Activated CD4-positive, CD25-positive, alpha-beta regulatory T cell treated with anti-CD3 and anti-CD28 coated beads, Interleukin-2, amount 50 U/mL, for 72 hours (primary cell): ENCODE measurements at places on chromosomes 1 and 21.

DNA sequence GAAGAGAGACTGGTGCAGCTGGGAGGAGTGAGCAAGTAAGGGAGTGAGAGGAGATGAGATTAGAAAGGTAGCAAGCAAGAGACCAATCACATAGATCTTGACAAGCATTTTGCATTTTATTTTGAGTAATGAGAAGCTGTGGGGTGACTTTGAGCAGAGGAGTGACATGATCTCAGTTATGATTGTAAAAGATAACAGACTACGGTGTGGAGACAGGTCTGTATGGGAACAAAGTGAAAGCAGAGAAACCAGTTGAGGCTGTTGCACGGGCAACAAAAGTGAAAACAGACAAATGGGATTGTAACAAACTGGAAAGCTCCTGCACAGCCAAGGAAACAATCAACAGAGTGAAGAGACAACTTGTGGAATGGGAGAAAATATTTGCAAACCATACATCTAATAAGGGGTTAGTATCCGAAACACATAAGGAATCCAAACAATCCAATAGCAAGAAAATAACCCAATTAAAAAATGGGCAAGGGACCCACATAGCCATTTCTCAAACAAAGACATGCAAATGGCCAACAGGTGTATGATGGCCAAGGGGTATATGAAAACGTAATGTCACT lies 68.4 kb downstream of the SNRPE start:
- no peak for DNase-seq

DNA sequence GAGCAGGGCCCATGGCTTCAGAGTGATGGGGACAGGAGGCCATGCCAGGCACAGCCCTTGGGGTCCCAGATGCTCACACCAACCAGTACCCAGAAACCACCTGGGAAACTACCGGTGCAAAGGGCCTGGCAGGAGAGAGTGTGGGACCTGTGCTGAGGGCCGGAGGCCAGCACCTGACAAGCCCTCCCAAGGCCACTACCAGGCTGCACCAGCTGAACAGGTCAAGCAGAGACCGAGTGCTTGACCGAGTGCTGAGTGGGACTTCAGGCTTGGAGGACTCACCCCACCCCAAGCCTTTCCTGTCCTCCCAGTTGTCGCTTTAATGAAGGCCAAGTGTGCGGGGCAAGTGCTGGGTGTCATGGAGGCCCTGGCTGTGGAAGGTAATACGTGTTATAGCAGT lies 36.5 kb downstream of the SNAP47 start:
- no peak for DNase-seq

GRCh38 chr1:167185974-167186657 lies 34.6 kb upstream of the POU2F1 start:
- DNase-seq: no peak

- DNase-seq: no peak
These were observed 4.9 kb upstream of the TAGLN2 start for GRCh38 chr1:159930216-159930615.

GRCh38 chr1:211258756-211259637 lies at the start of gene RCOR3:
RCOR3 (plus strand) TSS chr1:211259366; CDS start chr1:211259561, 195 bp downstream.
- peak; percentile 88 for DNase-seq

DNA sequence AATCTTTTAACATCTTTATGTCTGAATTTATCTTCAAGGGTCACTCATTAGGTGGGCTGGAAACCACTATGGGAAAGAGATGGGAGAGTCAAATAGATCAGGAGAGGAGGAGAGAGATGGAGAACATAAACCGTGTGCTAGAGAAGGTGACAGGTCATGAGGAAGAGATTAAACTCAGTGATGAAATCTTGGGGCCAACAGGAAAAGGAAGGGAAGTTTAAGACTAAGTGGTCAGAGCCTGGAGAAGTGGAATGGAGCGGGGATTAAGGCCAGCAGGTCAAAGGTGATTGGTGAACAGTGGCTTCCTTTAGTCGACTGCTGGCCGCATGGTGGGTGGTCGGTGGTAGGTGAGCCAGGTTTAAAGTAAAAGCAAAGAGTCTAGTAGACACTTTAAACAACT lies 169.3 kb upstream of the IVNS1ABP start:
- DNase-seq: no peak

GRCh38 chr1:36349241-36349671 lies 25.8 kb upstream of the EVA1B start:
- no peak for DNase-seq

DNA sequence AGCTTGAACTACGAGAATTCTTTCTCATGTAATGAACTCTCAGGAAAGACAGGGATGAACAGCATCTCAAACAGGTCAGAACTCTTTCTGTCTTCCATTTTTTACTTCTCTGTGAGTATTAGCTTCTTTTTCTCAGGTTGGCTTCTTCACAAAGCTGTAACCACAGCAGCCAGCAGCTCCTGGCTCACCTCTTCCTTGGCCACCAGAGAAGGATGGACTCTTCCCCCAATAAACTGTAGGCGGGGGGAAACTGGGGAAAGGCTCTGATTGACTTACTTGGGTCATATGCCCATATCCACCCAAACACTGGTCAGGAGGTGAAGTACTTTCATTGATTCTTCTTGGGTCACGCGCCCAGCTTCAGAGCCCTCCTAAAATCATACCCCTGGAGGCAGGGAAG lies 14.4 kb upstream of the ENAH start:
- DNase-seq: no peak

DNA sequence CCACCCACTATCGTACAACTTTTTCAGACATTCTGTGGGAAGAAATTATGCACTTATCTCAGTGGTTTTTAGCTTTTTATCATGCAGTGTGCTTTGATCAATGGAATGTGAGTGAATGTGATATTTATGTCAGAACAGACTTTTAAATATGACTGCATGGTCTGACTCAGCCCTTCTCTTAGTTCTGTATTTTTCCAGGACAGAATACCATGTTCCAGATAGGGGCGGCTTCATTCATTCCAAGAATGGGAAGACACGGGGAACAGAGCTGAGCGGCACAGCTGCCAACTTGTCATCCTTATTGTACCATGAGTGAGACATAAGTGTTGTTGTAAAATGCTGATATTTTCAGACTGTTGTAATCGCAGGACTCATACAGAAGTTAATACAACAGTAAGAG lies 214.6 kb upstream of the NCAM2 start:
- DNase-seq: no peak

DNA sequence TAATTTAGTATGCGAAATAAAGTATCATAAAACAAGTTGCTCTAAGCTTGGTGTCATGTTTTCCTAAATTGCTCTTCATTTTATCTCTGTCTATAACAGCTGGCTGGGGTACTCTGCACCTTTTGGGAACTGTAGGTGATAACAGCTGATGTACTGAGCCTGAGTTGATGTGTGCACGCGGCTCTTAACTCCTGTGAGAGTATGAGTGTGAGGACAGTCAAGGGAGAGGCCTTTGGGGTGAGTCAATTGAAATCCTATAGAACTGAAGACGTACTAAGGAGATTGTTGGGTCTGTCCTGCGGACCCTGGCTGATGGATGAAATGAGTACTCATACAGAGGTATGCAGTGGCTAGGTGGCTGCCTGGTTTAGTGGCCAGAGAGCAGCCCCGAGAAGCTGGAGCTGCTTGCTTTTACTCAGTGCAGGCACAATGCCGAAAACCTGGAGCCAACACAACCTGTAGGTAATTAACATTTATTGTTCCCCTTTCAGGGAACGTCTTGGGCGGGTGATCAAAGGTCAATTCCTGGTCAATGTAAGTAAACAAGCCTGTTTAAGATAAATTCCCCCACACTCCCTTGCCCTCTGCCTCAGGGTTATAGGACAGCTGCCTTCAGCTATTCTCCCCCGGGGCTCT lies 188.5 kb downstream of the PRDM2 start:
- DNase-seq: no peak

DNA sequence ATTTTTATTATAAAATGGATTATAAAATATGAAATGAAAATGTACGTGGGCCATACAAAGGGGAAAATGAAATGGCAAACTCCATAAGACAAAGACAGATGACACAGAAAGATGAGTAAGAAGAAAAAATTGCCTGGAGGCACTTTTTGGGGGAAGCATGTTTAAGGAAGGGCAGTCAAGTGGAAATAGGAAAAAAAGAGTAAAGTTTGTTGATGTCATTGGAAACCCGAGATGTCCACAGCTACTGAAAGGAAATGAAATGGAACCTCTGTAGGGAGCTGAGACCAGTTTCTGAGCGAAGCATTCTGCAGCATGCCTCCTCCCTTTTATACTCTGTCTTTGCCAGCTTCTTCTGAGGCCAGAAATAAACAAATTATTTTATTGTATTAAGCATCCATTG lies 203.4 kb upstream of the UBE2U start:
- no peak for DNase-seq

DNA sequence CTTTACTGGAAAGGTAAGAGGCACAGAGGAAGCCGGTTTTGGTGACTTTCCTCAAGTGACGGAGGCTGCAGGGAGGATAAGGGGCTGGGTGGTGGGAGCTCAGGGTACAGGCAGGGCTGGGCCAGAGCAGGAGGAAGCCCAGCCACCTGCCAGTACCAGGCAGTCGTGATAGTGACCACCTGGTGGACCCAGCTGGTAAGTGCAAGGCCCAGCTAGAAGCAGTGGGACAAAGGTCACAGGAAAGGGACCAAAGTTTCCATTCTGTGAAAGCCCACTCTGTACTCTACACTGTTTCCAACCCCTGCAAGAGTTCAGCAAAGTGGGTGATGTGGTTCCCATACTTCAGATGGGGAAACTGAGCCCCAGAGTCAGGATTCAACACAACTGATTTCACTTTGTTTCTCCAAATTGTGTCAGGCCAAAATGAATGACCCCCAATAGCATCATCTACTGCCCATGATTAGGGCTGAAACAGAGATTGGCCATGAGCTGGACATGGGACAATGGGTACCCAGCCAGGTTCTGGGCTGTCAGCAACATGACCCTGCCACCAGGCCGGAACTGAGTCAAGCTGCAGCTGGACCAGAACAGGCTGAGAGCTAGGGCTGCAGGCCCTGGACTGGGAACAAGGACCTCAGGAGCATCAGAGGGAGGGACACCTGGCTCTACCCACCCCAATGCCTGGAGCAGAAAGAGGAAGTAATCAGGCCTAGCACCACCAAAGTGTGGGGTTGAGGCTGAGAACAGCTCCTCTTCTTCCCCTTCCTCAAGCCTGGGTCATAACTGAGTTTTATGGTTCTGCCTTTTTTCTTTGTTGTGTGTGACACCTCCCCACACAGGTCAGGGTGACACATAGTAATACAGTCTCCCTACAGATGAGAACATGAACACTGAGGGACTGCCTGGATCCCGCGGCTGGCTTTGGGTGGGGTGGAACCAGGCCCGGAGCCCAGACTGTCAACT lies 50.2 kb downstream of the KCNN3 start:
- DNase-seq: no peak

DNA sequence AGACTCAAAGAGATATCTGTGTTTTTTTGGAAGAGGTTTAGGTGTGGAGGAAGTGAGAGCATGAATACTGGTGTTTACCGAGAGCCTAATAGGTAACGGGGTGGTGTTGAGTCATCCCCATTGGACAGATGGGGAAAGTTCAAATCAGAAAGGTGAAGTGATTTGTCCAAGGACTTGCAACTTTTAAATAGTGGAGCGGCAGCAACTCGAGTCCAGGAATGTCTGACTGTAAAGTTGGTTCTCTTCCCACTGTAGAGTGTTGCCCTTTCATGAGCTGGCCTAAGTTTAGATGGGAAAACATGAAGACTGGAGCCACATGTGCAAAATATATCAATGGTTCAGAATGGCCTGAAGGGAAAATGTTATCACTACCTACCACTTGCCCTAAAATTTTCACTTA lies 125.7 kb downstream of the LYPLAL1 start:
- DNase-seq: no peak

DNA sequence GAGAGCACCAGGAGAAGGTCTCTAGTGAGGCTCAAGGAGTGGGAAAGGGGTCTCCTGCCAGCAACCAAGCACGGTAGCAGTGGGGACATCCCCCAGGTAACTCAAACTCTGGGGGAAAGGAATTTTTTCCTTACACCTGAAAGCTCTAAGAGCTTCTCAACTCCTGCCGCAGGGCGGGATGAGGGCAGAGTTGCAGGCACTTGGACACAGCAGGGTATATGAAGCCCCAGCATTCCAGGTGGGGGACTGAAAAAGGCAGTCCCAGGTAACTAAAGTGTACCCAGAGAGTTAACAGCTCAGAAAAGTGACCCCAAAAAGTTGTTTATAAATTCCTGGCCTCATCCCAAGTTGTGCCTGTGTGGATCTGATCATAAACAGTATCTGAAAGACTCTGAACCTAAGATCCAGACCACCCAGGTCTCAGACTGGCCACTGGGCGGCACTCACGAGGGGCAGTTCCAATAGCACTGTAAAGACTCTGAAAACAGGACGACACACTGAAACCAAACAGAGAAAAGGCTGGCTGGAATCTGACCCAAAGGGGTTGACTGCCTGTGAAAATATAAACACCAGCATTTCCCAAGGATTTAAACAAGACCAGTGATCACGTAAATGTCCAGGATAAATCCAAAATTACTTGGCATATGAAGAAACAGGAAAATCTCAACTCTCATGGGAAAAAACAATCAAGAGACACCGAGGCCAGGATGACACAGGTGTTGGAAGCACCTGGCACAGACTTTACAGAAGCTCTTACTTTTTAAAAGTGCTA lies 47.5 kb downstream of the HSF2BP start:
- no peak for DNase-seq

DNA sequence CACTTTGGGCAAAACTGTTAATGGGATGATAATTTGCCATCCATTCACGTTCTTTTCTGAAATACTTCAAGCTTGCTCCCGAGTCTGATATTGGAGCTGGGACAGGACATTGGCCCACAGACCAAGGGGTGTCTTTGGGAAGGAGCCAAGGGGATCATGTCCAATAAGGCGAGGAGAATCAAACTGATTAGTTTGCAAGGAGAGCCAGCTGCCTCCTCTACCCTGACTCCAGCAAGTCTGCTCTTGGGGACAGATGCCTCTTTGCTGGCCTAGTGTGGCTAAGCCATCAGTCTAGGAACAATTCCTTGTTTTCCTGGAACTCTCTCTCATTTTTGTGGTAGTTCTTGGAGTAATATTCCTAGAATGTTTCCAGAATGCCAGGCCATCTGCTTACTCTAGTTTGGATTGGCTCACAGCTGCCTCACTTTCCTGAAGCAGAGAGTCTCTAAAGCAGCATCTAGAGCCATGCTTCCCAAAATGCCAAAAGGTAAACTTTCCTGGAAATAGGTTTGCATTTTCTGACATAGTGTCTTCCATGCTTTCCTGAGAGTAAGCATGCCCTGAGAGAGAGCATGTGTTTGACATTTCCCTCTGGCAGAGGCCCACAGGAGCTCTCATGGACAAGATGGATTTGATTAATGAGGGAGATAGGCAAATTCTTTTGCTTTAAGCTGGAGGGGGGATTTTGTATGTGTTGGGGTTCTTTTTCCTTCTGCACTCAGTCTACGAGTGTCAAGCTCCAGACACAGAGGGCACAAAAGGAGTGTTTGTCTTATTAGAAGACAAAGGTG lies 145.6 kb downstream of the GDAP2 start:
- no peak for DNase-seq

- no peak for DNase-seq
These were observed 41.6 kb downstream of the NUAK2 start for GRCh38 chr1:205279986-205280385.

- DNase-seq: no peak
These were observed 79.9 kb downstream of the PRDM2 start for GRCh38 chr1:13779930-13780329.

- no peak for DNase-seq
These were observed 18.8 kb downstream of the PPP1R12B start for GRCh38 chr1:202367271-202367670.

GRCh38 chr1:50774759-50775351 lies 185.2 kb downstream of the FAF1 start:
- DNase-seq: no peak

GRCh38 chr1:93813076-93813475 lies 65.9 kb downstream of the DNTTIP2 start:
- DNase-seq: no peak

GRCh38 chr1:198234520-198235251 lies 77.9 kb downstream of the NEK7 start:
- no peak for DNase-seq
